ENCODE measurements at places on chromosomes 1 and 21. TPM values are rescaled to one million over a fixed set of nuclear protein-coding genes. Genes with fewer than 3 reads are reported as not detected.

The PRAMEF5 gene
- not detected for total RNA-seq

The RGS13 gene
- not detected for total RNA-seq

The NIBAN1 gene
- total RNA-seq, result 1.1 TPM

The ASCL5 gene
- 0.27 TPM for total RNA-seq

The BACE2 gene
- 21.5 TPM for total RNA-seq

The CEP170 gene
- 25.0 TPM for total RNA-seq

The CLEC20A gene
- not detected for total RNA-seq

The OR2AK2 gene
- not detected for total RNA-seq

The HJV gene
- total RNA-seq, result not detected

The SIPA1L2 gene
- 7.5 TPM for total RNA-seq

The PBX1 gene
- 21.7 TPM for total RNA-seq

The NCAM2 gene
- not detected for total RNA-seq

The LRRN2 gene
- total RNA-seq, result 16.9 TPM

The LINGO4 gene
- total RNA-seq, result not detected

The LRRC39 gene
- 0.20 TPM for total RNA-seq

The CELSR2 gene
- total RNA-seq, result 5.7 TPM

The ADAMTS5 gene
- total RNA-seq, result not detected

The FLG2 gene
- not detected for total RNA-seq

The TRIM62 gene
- 2.1 TPM for total RNA-seq

The KCNN3 gene
- total RNA-seq, result 0.01 TPM

The APOBEC4 gene
- not detected for total RNA-seq

The KCNJ6 gene
- total RNA-seq, result 3.6 TPM

The ZNF692 gene
- total RNA-seq, result 22.3 TPM

The KLF17 gene
- total RNA-seq, result 0.27 TPM

The SHCBP1L gene
- total RNA-seq, result not detected

The DNASE2B gene
- total RNA-seq, result not detected

The ADGRL2 gene
- 8.7 TPM for total RNA-seq

The CASQ2 gene
- not detected for total RNA-seq

The TRIM33 gene
- total RNA-seq, result 12.7 TPM

The FBLIM1 gene
- 31.1 TPM for total RNA-seq

The RIMS3 gene
- 1.2 TPM for total RNA-seq

The DCAF6 gene
- 27.2 TPM for total RNA-seq

The AHDC1 gene
- 14.5 TPM for total RNA-seq

The ZNF687 gene
- 8.4 TPM for total RNA-seq

The YIPF1 gene
- total RNA-seq, result 15.6 TPM

The ACOT11 gene
- 2.2 TPM for total RNA-seq

The IER5 gene
- 45.0 TPM for total RNA-seq

The TFF3 gene
- not detected for total RNA-seq

The S100A8 gene
- not detected for total RNA-seq

The ATP1A4 gene
- total RNA-seq, result not detected

The CFHR5 gene
- not detected for total RNA-seq

The EFNA3 gene
- 6.2 TPM for total RNA-seq

The KRTAP13-2 gene
- not detected for total RNA-seq

All from A549 treated with ZK216348 at 1 μM for 4 hours (cell line).